ENCODE measurements at places on chromosomes 11 and 22. TPM values are rescaled to one million over a fixed set of nuclear protein-coding genes. Genes with fewer than 3 reads are reported as not detected.

DNA sequence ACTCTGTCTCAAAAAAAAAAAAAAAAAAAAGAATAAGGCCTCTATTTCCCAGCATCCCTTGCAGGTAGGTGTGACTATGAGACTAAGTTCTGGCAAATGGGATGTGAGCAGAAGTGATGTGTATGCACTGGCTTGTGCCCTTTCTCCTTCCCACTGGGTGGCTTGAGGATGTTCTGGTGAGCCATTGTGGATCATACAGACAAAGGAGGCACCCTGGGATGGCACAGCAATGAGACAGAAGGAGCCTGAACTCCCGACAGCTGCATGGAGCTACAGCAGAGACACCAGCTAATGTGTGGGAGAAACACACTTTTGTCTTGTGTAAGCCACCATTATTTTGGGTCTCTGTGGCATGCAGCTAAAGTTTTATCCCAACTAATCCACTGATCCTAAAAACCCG is 10.6 kb upstream of the SORL1 start:
- no peak for DNase-seq

GRCh38 chr11:33515347-33515746 is 185.3 kb downstream of the C11orf91 start:
- peak; percentile 91 for DNase-seq

DNA sequence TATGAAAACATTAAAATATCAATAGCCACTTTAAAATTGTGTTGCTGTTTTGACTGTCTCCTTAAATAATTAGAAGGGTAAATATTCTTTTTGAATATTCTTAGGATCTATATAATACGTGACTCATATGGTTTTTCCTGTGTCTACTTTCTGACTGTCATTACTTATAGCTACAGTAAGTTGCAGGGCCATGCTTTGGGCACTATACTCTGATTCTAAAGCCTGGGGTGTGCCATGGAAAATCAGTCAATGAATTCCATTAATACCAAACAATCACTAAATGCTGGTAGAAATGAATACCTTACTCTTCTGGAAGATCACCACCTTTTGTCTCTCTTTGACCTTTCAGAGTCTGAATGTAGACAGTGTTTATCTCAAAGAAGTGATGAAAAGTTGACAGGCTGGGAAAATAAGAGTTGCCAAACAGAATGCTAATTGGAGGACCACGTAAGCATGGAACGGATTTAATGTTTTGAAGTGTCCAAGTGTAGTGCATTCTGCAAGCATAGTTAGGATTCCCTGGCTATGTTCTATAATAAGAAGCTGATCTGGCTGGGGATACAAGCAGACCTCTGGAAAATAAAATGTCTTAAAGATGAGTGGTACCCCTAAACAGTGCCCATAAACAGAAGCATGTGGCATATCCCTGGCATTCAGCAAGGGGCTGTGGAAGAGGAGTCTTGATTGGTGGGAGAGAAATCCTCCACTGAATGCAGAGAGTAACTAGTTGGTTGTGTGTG is 16.8 kb downstream of the LUZP2 start:
- DNase-seq, result no peak

The TPBGL gene
- total RNA-seq, result not detected

DNA sequence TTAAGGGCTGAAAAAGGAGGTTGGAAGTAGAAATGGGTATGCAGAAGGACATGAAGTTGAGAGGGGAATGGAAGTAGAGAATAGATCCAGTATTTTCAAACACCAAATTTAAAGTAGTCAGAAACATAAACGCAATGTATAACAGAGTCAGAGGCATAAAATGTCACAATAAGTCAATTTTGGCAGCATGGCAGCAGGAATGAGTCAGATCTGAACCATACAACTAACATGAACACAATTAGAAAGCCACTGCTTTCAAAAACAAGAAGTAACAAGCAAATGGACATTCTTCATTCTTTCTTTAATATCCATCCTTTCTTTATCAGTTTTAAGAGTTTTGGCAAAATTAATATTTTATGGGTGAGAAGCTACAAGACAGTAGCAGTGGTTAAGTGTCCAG is 2.5 kb downstream of the CHORDC1 start:
- peak; percentile 84 for DNase-seq

- no peak for DNase-seq
Measured at GRCh38 chr11:102426000-102426399, 26.6 kb downstream of the TMEM123 start.

The POTEH gene
- total RNA-seq, result not detected

DNA sequence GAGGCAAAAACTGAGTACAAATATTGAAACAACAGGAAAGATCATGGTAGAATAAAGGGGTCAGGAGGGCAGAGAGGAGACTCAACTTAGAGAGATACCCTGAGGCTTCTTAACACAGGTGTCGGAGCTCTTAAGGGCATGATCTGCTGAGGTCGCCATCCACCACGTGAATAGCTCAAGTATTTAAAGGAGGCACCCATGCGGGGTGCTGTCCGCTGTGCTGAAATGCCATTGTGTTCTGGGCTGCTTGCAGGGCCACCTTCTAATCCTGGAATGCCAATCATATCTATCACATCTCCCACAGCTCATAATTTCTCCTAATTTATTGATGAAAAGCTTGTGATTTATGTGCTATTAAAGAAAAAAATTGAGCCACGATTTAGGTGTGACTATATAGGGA is 90.2 kb downstream of the SEZ6L start:
- peak; percentile 43 for DNase-seq

The IGLL5 gene
- not detected for total RNA-seq

The MADD gene
- 20.4 TPM for total RNA-seq

DNA sequence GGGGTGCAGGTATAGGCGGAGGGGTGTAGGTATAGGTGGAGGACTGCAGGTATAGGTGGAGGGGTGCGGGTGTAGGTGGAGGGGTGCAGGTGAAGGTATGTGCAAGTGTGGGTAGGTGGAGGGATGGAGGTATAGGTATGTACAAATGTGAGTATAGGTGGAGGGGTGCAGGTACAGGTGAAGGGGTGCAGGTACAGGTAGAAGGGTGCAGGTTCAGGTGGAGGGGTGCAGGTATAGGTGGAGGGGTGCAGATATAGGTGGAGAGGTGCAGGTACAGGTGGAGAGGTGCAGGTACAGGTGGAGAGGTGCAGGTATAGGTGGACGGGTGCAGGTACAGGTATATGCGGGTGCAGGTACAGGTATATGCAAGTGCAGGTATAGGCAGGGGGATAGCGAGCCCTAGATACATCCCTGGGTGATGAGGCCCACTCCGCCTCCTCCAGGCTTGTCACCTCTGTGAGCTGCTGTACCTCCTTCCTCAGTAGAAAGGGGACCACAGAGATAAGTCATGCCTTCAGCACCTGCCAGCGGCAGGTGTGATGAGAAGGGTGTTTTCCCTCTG is 17.2 kb downstream of the LINC01488 start:
- DNase-seq, result no peak

The LAMTOR1 gene
- total RNA-seq, result 122 TPM

The FGF4 gene
- total RNA-seq, result not detected

DNA sequence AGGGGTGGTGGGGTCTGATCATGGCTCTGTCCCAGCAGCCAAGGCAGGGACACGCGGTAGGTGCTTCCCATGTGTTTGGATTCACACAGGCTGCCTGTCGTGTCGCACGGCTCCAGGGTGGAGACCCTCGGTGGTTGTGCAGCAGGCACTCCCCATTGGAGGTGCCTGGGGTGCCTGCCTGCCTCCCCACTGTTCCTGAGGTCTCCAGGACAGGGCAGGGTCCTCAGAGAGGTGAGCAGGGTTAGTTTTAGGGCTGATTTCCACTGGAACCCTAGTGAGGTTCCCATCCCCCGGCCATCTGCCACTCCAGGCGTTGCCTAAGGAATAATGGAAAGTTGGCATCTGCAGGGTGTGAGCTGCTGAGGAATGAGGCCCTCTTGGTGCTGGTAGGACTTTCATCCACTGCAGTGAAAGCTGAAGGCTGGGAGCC is 32.3 kb downstream of the OSBPL5 start:
- DNase-seq, result no peak

The RAB36 gene
- 3.5 TPM for total RNA-seq

DNA sequence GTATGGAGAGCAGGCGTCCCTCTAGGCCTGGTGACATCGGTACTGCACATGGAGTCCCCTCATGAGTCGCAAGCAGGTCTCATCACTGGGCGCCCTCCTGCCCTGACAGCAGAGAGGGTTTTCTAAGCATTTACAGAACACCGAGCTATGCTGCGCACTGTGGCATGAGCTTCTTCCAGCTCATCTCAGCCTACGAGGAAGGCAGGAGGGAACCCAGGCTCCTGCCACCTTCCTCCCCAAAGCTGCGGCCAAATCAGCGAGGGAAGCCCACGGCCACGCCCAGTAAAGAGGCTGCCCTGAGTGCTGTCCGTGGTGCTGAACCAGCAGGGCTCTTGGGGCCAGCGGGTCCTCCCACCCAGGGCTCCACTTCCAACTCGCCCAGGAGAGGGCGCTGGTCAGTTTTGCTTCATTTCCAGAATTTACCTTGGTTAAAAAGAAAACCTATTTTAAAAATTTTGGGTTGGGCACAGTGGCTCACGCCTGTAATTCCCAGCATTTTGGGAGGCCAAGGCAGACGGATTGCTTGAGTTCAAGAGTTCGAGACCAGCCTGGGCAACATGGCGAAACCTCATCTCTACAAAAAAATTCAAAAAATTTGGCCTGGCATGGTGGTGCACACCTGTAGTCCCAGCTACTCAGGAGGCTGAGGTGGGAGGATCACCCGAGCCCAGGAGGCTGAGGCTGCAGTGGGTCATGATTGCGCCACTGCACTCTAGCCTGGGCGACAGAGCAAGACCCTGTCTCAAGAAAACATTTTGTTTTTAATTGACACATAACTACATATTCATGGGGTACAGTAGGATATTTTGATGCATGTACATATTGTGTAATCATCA is 34.2 kb downstream of the PHF21B start:
- DNase-seq, result peak; percentile 89

DNA sequence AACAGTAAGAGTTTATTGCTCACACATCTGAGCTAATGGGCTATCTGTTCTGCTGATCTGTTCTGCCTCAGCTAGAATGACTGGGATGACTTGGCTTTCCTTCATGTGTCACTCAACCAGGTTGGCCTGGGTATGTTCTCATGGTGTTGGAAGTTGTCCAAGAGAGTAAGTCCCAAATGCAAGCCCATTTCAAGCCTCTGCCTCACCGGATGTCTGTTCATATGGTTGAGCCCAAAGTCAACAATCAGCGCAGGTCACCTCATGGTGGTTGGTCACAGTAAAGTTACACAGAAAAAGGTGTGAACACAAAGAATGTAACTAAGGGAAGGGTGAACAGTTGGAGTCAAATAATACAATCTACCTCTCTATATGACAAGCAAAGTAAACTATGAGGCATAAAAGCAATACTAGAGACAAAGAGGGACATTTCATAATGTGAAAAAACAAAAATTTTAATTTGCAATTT is 1.9 kb downstream of the GDPD4 start:
- peak; percentile 19 for DNase-seq

DNA sequence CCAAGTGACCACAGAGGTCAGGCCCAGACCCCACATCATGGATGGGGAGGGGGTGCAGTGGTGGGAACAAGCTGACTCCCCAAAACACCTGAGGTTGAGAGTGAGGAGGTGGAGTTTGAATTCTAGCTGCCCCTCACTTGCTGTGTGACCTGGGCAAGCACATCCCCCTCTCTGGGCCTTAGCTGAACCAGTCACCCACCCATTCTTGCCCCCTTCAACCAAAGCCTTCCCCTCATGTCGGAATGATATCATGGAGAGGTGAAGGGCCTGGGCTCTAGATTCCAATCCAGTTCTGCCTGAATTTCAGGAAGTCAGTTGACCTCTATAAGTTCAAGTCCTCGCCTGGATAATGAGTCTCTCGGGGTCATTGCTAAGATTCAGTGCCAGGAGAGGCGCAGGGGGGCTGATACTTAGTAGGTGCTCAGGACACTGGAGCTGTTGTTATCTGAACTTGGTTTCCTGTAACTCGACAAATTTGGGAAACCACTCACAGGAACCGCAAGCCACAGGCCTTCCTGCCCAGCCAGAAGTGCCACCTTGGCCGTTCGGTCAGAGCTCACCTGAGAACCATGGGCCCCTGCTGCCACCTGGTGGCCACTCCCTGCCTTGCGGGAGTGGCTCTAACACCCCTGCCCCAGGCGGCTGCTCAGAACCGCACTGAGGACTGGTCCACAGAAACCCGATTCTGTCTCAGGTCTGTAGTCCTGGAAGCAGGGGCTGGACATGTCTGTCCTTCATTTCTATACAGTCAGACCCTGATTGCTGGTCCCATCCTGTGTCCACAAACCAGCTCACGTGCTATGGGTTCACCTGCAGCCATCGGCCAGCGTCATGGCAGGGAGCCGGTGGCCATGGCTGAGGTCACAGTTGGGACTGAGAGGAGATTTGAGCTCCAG is 6.9 kb downstream of the CDC42EP1 start:
- DNase-seq, result peak; percentile 63

The IGLL1 gene
- total RNA-seq, result not detected

DNA sequence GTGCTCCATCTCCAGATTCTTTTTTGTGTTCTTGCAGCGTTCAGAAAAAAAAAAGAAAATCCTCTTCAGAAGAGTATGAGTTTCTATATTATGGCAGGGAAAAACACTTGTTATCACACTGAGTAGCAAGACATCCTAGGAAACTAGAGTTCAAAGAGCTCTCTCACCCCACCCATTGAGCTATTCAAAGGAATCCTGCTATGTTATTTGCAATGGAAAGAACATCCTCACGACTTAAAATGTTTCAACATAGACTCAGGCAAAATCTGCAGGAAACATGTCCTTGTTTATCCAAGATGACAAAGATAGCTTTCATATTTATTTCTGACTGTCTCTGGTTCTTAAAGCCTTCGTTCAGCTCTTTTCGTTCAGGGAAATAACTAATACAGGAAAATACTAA is 331.6 kb upstream of the ANO5 start:
- DNase-seq, result no peak

DNA sequence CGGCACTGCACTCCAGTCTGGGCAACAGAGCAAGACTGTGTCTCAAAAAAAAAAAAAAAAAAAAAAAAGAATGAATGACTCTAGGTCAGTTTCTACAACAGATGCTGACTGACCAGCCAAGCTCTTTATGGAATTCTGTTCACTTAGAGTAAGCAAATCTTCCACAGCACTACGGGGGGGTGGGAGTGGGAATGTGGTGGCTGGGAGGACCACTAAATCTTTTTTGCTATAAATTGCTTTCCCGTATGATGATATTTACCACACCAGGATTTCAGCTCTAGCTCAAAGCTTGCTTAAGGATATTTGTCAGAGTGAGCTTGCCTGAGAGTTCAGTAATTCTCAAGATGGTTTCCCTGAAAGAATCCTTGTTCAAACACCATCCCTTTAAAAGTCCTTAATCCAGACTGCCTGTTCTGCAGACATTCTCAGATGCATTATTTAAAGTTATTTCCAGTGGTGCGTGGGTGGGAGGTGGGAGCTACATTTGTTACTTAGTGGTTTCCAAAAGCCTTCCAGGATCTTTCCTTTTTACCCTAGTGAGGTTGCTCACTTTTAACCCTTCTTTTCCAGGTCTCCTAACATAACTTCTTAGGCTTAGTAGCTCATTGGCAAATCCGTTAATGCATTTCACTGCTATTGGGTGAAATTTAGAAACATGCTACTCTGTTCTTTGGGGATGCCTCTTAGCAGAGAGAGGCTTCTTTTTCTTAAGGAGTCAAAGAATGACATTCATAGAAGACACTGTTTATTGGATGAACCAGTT is 65.9 kb downstream of the UBASH3B start:
- DNase-seq, result peak; percentile 42

The USP35 gene
- total RNA-seq, result 8.9 TPM

- no peak for DNase-seq
Measured at GRCh38 chr22:36423461-36424404, 36.0 kb upstream of the MYH9 start.

The SLC37A2 gene
- 2.6 TPM for total RNA-seq

- DNase-seq, result peak; percentile 72
Measured at GRCh38 chr11:17277024-17277584, 565 bp downstream of the NUCB2 start.

The CCDC81 gene
- under 0.01 TPM for total RNA-seq

The MS4A6A gene
- not detected for total RNA-seq

GRCh38 chr11:97349201-97349600 is 959.4 kb downstream of the JRKL start:
- DNase-seq, result no peak
